ENCODE measurements at places on chromosomes 6 and 20. TPM values are rescaled to one million over a fixed set of nuclear protein-coding genes. Genes with fewer than 3 reads are reported as not detected.

- no peak for DNase-seq
These were observed 208.8 kb upstream of the PLCB4 start for GRCh38 chr20:8860011-8860495.

GRCh38 chr6:158038291-158039177 is 56.9 kb downstream of the SYNJ2 start:
- peak; percentile 17 for DNase-seq

DNA sequence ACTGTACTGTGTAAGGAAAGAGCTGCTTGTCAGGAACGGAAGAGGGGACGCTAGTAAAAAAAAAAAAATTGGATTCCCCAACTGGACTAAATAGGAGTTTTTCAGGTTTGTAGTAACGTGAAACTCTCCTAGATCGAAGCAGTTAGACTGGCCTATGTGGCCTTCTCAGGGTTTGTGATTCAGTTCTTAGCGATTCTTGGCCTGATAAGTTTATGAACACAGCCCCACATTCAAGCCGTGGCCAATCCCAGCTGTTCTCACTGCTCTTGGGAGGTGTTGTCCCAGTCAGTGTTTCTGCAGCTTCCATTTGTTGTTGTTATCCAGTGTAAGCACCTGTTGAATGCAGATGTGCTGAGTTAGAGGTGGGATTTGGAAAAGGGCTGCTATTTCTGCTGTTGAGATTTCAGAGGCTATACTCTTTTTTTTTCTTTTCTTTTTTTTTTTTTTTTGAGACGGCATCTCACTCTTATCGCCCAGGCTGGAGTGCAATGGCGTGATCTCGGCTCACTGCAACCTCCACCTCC is 29.7 kb downstream of the TAF8 start:
- peak; percentile 75 for DNase-seq

DNA sequence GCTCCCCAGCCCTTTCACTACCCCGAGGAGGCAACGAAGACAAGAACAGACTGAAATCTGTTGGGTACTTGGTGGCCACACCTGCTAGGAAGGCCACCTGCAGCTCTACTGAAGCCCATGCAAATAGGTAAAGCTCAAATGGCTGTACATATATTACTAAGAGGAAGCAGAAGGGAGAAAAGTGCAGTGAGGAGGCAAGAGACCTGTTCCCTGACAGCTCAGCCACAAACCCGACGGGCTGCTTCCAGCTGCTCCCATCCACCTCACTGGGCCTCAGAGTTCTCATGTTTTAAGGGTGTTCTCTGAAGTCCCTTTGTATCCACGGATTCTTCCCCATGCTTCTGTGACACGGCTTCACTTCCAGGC is 24.6 kb downstream of the TRAM2 start:
- DNase-seq, result peak; percentile 43

DNA sequence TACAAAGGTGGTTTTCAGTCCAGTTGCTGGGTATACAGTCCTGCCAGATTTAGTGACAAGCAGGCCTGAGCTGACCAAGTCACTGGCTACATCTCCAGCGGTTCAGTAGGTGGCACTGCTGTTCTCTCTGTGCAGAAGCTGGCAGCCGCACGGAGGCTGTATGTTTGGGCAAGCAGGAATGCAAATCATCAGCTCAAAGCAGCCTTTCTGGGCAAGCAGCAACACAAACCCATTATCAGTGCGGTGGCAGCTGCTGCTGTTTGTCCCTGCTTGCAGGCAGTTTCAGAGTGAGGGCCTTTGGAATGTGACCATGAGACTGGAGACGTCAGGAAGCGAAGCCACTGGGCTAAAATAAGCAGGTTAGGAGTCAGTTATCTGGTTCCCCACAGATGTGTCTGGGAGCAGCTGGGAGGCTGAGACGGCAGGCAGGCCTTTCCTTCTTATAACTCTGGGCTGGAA is 72.5 kb downstream of the TXLNB start:
- DNase-seq, result peak; percentile 92

- no peak for DNase-seq
These were observed 2.5 kb downstream of the RIMS1 start for GRCh38 chr6:71888756-71889340.

GRCh38 chr6:134431421-134431859 is 113.5 kb upstream of the SGK1 start:
- no peak for DNase-seq

DNA sequence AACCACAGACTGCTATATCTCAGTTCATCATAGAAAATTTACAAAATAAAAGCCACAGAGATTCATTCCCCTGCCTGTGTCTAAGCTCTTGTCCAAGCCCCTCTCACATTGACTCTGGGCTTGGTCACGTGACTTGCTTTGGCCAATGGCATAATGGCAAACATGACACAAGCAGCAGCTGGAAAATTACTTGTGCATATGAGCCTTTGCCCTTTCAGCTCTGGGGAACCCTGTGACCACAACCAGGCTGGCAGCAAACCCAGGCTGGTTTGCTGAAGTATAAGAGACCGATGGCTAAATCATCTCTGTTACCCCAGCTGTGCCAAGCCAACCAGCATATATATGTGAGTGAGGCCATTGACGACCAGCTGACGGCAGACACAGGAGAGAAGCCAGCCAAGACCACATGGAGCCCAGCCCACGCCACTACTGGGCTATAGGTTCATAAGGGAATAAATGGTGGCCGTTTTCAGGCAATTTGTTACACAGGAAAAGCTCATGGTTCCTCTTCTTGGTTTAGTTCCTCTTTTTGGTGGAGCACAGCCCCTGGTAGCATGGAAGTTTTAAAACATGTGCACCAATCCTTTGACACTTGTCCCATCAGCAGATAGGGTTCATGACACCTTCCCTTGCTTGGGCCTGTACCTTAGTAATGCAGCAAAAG is 31.8 kb upstream of the RSPO4 start:
- no peak for DNase-seq

DNA sequence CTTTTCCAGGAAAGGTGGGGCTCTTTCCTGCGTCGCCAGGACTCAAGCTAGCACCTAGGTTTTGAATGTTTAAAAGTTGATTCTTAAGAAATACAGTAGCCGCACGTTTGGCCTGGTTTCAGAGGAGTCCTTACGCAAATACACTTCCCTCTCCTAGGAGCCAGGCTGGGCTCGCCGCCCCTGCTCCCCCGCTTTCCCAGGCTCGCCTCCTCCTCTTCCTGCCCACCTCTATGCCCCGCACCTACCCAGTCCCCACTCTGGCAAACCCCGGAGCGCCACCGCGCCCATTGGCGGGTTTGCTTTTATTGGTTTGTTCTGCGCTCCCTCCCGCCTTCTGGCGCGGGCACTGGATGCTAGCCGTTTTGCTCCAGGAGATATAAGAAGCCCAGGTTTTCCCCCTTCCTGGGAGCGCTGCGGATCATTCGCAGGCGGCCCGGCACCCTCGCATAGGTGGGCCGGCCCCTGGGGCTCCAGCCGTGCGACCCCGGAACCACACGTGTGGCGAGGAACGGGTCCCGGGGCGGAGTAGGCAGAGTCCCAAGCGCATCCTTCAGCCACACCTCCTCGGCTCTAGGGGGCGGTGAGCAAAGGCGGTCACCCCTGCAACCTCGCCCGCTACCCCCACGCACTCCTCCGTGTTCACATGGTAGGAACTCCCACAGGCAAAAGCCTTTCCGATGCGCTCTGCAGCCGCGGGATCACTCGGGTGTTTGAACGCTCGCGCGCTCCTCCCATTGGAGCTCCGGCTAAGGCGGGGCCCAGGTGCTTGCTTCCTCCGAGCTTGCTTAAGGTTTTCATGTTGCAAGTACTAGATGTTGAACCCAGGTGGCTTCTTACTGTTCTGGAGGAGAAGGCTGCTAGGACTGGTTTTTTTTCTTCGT is 119.0 kb downstream of the RTN4IP1 start:
- DNase-seq, result no peak

DNA sequence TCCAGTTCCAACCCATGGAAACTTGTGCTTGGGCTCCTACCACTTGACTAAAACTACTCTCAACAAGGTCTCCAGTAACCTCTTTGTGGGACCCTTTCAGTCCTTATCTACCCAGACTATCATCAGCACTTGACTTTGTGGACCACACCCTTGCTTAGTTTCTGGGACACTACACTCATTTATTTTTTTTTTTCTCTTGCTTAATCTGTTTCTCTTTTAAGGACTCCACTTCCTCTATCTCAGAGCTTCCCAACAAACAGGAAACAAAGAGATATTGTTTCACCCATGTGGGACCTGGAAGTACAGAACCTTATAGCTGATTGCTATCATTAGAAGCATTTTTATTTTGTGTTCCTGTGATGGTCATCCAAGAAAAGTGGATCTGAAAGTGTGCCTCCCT is 28.8 kb upstream of the ME1 start:
- no peak for DNase-seq

The SDC4 gene
- total RNA-seq, result 75.7 TPM

The IBTK gene
- 53.5 TPM for total RNA-seq

The NKAPL gene
- total RNA-seq, result 0.69 TPM

The ANGPT4 gene
- 0.29 TPM for total RNA-seq

Measured in adrenal gland (tissue), 19 donors.